ENCODE measurements at places on chromosomes 7 and 10.

- no peak for DNase-seq
- no peak overlapping the region for H3K4me3 ChIP-seq
- peaks cover 2% of the 10 kb centered on the region for H3K27me3 ChIP-seq
These were observed 11.6 kb upstream of the TNPO3 start for GRCh38 chr7:129066290-129067131.

DNA sequence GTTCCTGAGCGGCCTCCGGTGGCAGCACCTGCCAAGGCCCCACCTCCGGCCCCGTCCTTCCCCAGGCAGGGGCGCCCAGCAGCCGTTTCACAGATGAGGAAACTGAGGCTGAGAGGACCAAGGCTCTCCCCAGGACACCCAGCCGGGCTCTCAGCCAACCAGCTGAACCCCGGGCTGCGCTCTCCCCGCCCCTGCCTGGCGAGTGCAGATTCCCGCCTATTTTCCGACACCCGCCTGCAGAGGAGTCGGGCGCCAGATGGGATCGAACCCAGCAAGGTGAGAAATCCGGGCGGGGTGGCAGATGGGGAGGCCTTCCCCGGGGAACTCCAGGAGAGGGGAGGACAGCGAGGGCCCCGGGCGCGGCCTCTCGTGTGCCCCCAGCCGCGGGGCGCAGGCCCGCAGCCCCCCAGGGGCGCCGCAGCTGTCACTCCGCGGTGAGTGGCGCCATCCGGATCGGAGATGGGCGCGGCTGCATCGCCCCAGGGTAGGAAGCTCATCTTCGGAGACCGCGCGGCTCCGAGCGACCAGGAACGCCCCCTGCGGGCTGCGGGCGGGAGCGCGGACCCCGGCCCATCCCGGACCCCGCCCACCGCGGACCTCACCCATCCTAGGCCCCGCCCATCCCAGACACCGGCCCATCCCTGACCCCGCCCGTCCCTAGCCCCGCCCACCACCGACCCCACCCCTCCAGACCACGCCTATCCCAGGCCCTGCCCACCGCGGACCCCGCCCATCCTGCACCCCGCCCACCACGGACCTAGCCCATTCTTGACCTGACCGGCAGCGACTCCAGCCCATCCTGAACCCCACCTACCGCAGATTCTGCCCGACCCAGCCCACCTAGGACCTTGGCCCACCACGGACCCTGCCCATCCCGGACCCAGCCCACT, 90.3 kb downstream of the MICALL2 start:
- H3K4me1 ChIP-seq = peaks cover 6% of the 10 kb centered on the region
- peaks cover 23% of the 10 kb centered on the region for H3K27me3 ChIP-seq

GRCh38 chr10:24947304-24948097, 4.9 kb downstream of the PRTFDC1 start:
- H3K27me3 ChIP-seq = peaks cover 2% of the 10 kb centered on the region
- DNase-seq = no peak
- H3K4me1 ChIP-seq = peaks cover 13% of the 10 kb centered on the region
- H3K4me3 ChIP-seq = no peak overlapping the region
- H3K36me3 ChIP-seq = no peaks in the 10 kb centered on the region
- H3K27ac ChIP-seq = no peak overlapping the region

GRCh38 chr10:123995082-123995460, 98.3 kb downstream of the CHST15 start:
- no peak for DNase-seq
- peak overlapping the region; percentile 53 for H3K4me3 ChIP-seq
- H3K4me1 ChIP-seq = peaks cover 12% of the 10 kb centered on the region

DNA sequence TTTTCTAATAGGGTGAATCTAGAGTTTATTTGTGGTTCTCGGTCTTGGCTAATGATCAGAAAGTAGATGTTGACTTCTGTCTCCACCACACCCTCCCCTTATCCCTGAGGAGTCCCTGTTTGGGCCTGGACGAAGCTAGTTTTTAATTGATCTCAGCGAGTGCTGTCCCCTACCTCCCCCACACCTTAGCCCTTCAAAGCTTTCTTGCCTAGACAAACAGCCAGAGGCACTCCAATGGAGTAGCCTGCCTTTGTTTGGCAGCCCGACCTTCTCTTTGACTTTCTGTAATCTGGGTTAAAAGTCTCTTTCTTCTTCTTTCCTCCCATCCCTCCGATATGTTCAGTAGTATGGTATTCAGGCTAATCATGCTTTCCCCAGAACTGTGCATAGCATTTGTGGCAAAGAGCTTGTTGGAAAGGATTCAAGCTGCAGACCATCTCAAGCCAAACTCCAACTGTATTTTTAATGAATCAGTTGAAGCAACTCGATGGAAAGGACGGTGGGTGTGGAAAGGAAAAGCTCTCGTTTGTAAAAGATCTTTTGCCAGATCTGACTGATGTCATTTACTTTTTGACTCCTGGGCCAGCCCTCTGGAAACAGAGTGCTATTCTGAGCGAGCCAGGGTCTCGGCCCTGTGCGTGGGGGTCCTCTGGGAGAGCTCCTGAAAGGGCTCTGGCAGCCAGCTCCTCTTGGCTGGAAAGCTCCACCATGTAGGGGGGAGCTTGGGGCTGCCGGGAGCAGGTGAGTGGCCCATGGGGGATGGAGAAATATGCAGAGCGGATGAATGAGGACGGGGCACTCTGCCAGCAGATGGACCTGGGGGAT, 4.5 kb downstream of the FAM180A start:
- DNase-seq = no peak
- peaks cover 4% of the 10 kb centered on the region for H3K27me3 ChIP-seq
- H3K27ac ChIP-seq = no peak overlapping the region
- no peaks in the 10 kb centered on the region for H3K36me3 ChIP-seq

DNA sequence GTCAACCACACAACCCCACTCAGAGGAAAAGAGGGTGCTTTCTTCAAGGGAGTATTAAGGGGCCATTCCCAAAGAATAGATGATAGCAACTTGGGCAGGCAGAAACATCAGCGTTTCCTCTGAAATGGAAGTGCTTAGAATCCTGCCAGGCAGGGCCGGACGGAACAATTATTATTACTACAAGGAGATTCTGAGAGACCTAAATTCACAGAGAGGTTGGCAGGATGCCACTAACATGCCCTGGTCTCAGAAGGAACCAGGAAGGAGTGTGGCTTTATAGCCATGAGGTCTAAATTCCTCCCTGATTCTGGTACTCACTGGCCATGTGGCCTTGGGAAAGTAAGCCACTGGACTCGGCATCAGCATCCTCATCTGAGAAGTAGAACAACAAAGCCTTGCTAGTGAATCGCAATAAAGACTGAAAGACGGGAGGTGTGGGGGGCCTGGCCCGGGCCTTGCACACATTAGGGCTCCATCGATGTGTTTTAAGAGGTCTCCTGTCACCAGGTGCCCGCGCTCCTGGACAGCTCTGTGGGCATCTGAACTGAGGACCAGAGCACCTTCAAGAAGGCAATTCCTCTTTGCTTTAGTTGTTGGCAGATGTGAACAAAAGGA, 131.5 kb downstream of the OAT start:
- no peak overlapping the region for H3K4me3 ChIP-seq
- H3K36me3 ChIP-seq = no peaks in the 10 kb centered on the region
- H3K27me3 ChIP-seq = peaks cover 3% of the 10 kb centered on the region
- no peak overlapping the region for H3K27ac ChIP-seq

DNA sequence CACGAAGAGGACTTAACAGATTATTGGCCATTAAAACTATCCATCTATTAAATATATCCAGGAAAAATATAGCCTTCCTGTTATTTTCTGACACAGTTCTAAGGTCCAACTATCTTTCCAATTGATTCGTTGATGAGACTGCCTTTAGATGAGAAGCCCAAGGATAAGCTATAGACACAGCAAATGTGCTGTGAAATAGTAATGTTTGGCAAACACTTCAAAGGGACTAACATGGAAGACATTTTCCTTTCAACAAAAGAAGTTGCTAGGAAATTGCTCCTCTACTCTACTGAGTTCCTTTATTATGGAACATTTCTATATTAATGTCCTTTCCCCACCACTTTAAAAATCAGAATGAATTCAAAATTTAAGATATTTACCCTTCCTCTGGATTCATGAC, 38.5 kb downstream of the CCDC186 start:
- DNase-seq = no peak
- H3K36me3 ChIP-seq = peaks cover 42% of the 10 kb centered on the region
- H3K4me3 ChIP-seq = no peak overlapping the region
- H3K4me1 ChIP-seq = no peaks in the 10 kb centered on the region
- no peak overlapping the region for H3K27ac ChIP-seq

DNA sequence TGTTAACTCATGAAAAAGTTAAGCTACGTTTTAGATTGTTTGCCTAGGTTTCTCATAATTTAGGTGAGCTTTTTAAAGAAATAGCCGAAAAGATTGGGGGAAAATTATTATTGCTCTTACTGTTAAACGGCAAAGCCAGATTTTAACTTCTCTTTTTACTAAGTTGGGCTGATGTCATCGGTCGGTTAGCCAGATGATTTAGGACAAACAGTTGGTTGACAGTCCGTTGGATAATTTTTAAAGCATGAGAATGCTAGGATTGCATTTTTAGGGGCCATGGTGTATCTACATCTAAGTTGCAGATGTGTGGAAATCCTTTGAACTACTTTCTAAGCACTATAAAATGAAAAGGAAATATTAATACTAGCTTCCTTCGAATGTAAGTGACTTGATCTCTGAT, 280.9 kb upstream of the AKR1E2 start:
- no peak overlapping the region for H3K27ac ChIP-seq
- H3K27me3 ChIP-seq = peaks cover 14% of the 10 kb centered on the region
- no peak for DNase-seq
- H3K36me3 ChIP-seq = no peaks in the 10 kb centered on the region
- H3K4me3 ChIP-seq = no peak overlapping the region

DNA sequence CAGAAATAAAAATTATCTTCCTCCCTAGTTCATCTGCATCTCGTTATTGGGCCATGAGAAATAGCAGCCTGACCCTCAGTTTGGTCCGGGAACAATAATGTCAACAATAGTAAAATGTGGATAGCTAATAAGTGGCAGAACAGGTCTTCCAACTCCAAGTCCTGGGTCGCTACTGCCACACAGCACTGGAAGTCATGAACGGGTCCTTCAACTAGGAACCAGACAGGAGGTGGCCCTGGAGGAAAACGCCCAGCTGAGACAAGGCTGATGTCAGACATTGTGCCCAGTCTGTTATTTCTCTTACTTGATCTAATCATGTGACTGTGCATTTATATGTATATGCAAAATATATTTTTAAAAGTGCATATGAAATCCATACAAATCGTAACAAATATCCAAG, 51.8 kb downstream of the PYROXD2 start:
- H3K27ac ChIP-seq = no peak overlapping the region
- peaks cover 13% of the 10 kb centered on the region for H3K27me3 ChIP-seq
- DNase-seq = no peak

DNA sequence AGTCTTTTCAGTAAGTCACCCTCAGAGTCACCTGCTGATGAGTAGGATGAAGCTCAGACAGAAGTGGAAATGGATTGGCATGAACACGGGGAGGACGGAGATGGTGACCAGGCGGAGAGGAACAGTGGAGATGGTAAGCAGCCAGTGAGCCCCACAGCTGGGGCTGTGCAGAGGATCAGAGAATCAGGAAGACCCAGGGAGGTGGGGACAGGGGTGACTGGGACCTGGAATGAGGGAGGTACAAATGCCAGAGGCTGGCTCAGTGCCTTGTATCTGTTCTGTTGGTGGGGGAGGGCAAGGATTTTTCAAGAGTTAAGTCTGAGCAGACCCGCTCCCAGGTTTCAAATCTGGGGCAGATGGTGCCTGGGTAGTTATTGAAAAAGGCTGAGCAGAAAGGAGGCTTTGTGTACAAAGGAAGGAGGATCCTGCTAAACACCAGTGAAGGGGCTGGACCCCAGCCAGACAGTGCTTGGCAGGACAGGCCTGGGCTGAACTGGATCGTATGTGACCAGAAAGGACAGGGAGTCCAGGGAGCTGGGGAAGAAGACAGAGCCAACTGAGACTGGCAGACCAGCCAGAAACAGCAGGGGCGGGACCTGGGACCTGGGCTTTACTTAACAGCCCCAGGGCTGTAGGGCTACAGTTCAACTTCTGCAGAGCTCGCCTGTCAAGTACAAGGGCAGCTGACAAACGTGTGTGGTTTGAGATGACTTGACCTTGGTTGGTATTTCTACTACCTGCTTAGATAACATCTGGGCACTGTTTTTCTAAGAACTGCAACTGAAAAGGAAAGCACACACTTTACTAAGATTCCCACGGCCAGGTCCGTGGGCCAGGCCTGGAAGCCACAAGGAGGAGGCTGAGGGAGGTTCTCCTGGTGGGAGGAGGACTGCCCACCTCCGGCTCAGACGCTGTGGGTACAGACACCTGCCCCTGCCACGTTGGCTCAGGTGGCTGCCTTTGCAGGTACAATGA, 13.2 kb upstream of the FRMPD2 start:
- no peaks in the 10 kb centered on the region for H3K4me1 ChIP-seq
- DNase-seq = no peak
- no peak overlapping the region for H3K4me3 ChIP-seq
- H3K27ac ChIP-seq = no peak overlapping the region

DNA sequence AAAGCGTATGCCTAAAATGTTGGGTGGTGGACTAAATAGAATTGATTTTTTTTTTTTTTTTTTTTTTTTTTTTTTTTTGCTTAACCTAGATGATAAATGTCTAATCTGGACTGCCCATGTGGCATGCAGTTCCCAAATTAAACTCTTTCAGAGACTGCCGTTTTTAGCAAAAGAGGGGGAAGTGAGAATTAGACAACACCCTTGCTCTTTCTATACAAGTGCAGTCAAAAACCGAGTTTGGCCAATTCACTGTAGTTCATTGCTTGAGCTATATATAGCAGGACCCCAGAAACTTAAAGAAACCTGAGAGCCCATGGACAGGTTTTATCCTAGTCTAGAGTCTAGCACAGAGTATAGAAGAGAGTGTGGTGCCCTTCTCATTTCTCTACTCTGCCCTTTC, 141.9 kb downstream of the GRM3 start:
- no peak overlapping the region for H3K4me3 ChIP-seq
- no peak for DNase-seq
- H3K36me3 ChIP-seq = no peaks in the 10 kb centered on the region
- H3K4me1 ChIP-seq = no peaks in the 10 kb centered on the region
- H3K27me3 ChIP-seq = no peaks in the 10 kb centered on the region

DNA sequence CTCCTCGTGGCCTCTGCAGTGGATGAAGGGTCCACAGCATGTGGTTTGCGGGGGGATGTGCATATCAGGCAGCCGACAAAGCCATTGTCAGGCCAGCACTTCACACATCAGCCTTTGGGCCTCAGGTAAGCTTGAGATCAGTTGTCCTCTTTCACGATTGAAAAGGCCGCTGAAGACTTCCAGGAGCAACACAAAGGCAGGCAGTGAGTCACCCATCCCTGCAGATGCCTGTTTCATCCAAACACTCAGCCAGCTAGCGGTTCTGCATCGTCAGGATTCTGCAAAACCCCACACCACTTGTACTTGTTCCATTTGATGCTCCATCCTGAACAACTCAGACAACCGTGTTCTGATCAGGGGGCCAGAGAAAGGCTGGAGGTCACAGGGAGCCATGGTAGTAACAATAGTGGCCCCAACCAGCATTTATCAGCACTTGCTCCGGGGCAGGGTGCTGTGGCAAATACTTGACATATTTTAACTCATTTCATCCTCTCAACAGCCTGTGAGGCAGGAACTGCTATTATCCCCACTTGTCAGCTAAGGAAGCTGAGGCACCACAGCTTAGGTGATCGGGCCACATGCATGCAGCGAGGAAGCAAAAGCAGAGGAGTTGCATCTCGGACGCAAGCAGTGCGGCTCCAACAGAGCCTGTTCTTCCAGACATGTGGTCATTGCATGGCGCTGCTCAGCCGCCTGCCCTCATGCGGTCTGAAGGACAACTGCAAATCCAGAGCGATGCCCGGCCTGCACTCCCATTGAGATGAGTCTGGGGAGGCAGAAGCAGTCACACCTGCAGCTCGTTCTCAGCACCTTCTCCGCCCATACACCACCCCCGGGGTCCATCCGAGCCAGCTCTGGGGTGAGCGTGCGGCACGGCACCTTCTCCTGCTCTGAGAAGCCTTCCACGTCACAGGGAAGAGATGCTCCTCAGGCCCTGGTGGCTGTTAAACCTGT, 144.9 kb downstream of the PAXIP1 start:
- H3K36me3 ChIP-seq = no peaks in the 10 kb centered on the region
- H3K27ac ChIP-seq = no peak overlapping the region
- H3K27me3 ChIP-seq = no peaks in the 10 kb centered on the region
- H3K4me3 ChIP-seq = no peak overlapping the region
- no peak for DNase-seq
